Transverse colon (tissue), 4 donors: ENCODE measurements at places on chromosomes 1 and 21.

- DNase-seq: no peak
Observed at GRCh38 chr1:15946571-15947381, 29.1 kb downstream of the ZBTB17 start.

- DNase-seq: no peak
Observed at GRCh38 chr1:42417166-42417565, 36.6 kb downstream of the RIMKLA start.

DNA sequence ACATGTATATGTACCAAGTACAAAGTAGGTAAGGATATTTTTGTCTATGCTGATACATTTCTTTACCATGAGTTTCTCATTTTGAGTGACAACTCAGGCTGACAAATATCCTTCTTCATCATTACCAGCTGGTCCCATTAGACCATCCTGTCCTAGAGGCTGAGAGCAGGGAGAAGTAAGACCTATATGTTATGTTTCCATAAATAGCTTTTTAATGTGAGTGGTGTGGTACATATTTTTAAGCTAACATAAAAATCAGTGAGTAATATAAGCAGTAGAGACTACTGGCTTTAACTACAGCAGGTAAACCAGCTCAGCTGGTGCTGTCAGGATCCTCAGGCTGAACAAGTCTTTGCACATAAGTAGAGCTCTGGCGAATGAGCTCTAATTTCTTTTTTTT is 62.4 kb downstream of the CLEC20A start:
- no peak for DNase-seq

DNA sequence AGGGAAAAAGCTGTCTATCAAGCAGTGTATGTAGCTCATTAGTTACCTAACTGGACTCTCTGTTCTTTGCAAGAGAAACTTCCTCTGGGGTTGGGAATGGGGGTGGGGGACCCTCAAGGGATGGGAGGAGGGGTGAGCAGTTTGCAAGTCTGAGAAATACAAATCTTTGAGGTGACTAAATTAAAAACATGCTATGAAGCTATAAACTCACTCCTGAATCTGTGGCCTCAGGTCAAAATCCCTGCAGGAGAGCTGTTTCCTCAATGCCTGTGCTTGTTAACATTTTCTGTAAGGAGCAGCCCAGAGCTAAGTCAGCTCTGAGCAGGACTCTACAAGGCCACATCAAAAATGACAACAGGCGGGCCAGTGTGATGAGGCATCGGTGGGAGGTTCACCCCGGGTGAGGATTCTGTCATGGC is 32.8 kb upstream of the PTPRC start:
- no peak for DNase-seq

- peak; percentile 52 for DNase-seq
Observed at GRCh38 chr1:210250998-210251679, 18.5 kb downstream of the SERTAD4 start.

DNA sequence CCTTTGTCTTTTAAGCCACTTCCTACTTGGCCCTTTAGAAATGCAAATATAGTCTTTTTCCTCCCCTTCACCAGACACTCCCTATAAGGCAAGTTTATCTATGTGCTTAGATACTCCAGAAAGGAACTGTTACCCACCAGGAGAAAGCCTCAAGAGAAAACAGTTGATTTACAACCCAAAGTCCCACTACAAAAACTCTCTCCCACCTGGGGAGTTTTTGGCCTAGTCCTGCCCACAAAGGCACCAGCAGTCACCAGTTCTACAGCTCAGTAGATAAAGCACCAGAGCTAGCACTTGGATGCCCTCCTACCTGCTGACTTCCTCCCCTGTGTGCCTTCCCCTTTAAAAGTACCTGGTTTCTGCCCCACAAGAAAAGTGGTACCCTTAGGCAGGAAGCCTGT is 27.7 kb upstream of the HAO2 start:
- no peak for DNase-seq

GRCh38 chr1:50271968-50272578 is 151.2 kb downstream of the DMRTA2 start:
- peak; percentile 40 for DNase-seq

- DNase-seq: no peak
Observed at GRCh38 chr1:91585982-91586381, 85.3 kb downstream of the CDC7 start.
